ENCODE measurements at places on chromosomes 4 and X.

DNA sequence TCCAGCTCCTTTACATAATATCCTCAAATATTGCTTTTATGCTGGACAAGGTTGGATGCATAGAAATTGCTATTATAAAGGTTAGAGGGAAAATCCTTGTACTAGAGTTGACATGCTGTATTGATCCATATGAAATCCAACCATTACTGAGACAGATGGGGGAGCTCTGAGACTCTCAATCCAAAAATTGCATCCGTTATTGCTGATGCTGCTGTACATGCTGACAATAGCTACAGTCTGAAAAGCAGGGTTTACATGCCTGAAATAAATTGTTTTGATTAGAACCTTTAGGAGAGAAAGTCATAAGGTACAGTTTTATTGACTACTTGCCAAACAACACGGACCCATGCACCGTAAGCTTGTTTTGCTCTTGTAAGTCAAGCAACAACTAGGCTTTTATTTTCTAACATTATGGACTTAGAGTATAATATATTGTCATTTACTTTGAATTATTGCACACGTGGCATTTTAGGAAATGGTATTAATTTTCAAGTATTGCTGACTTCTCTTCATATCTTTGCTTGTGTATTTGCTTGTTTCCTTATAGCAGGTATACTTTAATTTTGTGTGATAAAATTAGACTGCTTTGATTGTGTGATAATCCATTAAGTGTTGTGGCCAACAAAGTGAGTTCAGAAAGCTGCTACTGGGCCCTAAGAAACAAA, 1365.2 kb downstream of the STIM2 start:
- no peak for DNase-seq

- no peak for DNase-seq
Observed at GRCh38 chr4:179472164-179472563, 2029.9 kb upstream of the AGA start.

DNA sequence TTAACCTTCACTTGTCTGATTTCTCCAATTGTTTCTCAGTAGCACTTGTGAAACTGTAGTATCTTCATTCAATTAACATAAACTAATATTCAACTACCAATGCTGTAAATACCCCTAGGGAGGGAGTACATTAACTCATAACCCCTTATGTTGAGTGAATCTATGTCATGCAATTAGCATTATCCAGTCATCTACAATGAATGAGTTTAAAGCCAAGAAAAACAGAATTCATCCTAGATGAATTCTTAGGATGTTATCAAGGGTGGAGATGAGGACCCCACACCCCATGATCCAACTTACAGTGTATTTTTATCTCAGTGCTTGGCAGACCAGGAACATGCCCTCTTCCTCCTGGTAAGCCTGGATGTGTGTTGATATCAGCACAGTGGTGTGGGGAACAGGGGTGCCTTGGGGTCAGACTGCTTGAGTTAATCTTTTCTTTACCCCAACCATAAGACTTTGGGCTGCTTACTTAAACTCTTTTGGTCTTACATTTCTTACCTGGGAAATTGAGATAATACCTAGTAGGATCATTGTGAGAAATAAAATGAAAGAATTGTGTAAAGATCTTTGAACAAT, 62.1 kb upstream of the SCOC start:
- no peak for DNase-seq

GRCh38 chr4:110483516-110483915, 7.6 kb downstream of the ENPEP start:
- no peak for DNase-seq

- no peak for DNase-seq
Observed at GRCh38 chrX:120512627-120513026, 43.5 kb upstream of the LAMP2 start.

- no peak for DNase-seq
Observed at GRCh38 chr4:2634014-2634413, 97.6 kb downstream of the FAM193A start.

GRCh38 chr4:97353876-97354275, 789.4 kb downstream of the STPG2 start:
- DNase-seq: no peak

- no peak for DNase-seq
Observed at GRCh38 chr4:172225457-172225856, 412.3 kb downstream of the GALNTL6 start.

All from CD4-positive, alpha-beta T cell (primary cell).